Hepatocyte (in vitro differentiated cells): ENCODE measurements at places on chromosomes 1 and 21. TPM values are rescaled to one million over a fixed set of nuclear protein-coding genes. Genes with fewer than 3 reads are reported as not detected.

Gene GJC2
- total RNA-seq = 0.80 and 1.6 TPM in 2 replicates

Gene PAPPA2
- total RNA-seq = 2.6 and 2.9 TPM in 2 replicates

Gene RHD
- not detected in 2 replicates for total RNA-seq

Gene LCE2B
- total RNA-seq = not detected in 2 replicates

Gene TCHH
- not detected in 2 replicates for total RNA-seq

Gene MTF2
- total RNA-seq = 29.7 and 30.5 TPM in 2 replicates

DNA sequence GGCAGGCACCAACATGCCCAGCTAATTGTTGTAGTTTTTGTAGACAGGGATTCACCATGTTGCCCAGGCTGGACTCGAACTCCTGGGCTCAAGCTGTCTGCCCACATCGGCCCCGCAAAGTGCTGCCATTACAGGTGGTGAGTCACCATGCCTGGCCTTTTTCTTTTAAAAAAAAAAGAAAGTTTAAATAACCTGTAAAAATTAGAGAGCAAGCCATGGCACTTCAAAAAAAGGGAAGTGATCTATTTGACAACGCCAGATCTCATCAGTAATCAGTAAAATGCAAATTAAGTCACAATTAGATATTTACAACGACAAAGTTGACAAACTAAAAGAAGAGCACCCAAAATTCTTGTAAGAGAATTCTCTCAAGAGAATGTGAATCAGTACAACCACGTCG, 2.9 kb upstream of the RBBP5 start:
- no peak overlapping the region for H3K4me3 ChIP-seq
- no peaks in the 10 kb centered on the region for H3K27me3 ChIP-seq
- H3K4me1 ChIP-seq = peaks cover 15% of the 10 kb centered on the region
- H3K36me3 ChIP-seq = no peaks in the 10 kb centered on the region
- no peak for DNase-seq

DNA sequence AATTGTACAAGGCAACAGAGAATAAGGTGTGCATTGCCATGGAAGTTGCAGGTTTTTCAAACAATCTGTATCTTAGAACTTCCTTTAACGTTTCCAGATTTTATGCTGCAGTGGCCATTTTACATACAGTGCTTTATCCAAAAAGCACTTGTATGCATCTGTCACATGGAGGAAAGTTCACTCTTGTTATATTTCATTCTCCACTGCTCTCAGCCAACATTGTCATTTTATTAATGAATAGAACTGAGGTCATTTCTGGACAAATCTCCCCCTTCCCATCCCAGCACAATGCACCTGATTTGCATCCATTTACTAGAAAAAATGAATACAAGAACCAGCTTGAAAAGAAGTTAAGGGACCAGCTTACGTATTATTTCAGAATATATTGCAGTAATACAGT, 342.0 kb downstream of the USP25 start:
- no peaks in the 10 kb centered on the region for H3K36me3 ChIP-seq
- H3K4me3 ChIP-seq = no peak overlapping the region
- H3K27me3 ChIP-seq = no peaks in the 10 kb centered on the region
- peaks cover 3% of the 10 kb centered on the region for H3K4me1 ChIP-seq
- no peak for DNase-seq
- H3K27ac ChIP-seq = peak overlapping the region; percentile 35

DNA sequence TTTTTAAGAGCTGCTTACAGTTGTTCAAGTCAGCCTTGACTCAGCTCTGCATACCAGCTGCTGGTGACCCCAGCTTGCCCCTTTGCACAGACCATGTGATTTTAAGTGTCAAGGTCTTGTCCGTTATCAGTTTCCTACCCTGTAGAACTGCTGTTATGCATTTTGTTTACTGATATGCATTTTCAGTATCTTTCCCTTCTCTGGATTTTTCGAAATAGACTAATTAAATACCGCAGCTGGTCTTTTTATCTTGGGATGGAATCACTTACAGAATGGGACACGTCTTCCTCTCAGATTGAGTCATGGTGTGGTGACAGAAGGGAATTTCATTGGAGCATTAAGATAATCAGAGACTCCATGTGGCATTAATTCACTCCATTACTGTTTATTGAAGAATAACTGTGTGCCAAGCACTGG, 145.6 kb downstream of the FMN2 start:
- no peak overlapping the region for H3K4me3 ChIP-seq
- DNase-seq = no peak
- H3K27ac ChIP-seq = peak overlapping the region; percentile 14

DNA sequence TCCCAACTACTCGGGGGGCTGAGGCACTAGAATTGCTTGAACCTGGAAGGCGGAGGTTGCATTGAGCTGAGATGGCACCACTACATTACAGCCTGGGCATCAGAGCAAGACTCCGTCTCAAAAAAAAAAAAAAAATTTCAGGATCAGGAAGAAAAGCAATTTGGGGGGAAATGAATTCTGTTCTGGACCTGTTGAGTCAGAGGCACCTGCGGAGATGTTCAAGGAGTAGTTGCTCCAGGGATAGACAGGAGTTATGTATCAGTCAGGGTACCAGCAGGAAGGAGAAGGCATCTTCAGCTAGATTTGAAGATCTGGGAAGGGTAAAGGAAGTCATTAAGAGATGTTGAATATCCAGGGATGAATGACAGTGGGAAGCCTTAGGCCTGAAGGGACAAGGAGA, 2.9 kb upstream of the RHBDL2 start:
- H3K27ac ChIP-seq = no peak overlapping the region
- H3K27me3 ChIP-seq = no peaks in the 10 kb centered on the region
- H3K4me1 ChIP-seq = no peaks in the 10 kb centered on the region
- H3K36me3 ChIP-seq = no peaks in the 10 kb centered on the region

DNA sequence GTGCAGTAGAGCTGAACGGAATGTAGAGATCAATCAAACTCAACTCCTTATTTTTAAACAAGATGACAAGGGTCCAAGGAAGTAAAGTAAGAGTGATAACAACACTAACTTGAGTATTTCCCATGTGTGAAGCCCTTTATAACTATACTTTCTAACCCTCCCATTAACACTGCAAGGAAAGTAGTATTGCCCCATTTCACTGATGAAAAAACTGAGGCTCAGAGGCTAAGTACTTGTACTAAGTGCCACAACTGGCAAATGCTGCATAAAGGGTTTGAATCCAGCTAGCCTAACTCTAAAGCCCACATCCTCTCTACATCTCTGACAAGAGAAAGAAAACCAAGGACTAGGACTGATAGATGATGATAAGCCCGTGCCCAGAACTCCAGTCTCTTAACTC, 8.2 kb upstream of the GJA5 start:
- DNase-seq = no peak
- H3K36me3 ChIP-seq = no peaks in the 10 kb centered on the region
- no peak overlapping the region for H3K4me3 ChIP-seq
- H3K27me3 ChIP-seq = no peaks in the 10 kb centered on the region

GRCh38 chr1:236535662-236536161, 11.9 kb downstream of the LGALS8 start:
- H3K36me3 ChIP-seq = no peaks in the 10 kb centered on the region
- H3K4me1 ChIP-seq = no peaks in the 10 kb centered on the region
- peak; percentile 15 for DNase-seq
- H3K27me3 ChIP-seq = no peaks in the 10 kb centered on the region

DNA sequence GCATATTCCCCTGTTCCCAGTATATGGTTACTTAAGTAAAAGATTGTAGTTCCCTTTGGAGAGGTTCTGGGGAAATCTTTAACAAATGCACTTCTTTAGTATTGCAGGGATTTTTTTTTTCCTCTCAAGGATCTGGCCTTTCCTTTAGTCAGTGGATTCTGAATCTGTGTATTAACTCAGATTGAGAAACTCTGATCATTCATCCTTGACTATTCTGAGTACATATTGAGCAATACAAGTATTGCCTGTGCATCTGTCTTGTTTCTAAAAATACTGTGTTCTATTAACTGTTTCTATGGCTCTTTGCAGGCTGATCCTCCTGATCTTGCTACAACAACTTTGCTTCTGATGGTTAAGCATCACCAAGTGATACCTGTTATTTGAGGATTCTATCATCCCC, 67.8 kb upstream of the FGGY start:
- no peaks in the 10 kb centered on the region for H3K27me3 ChIP-seq
- H3K27ac ChIP-seq = no peak overlapping the region
- no peaks in the 10 kb centered on the region for H3K36me3 ChIP-seq
- no peak overlapping the region for H3K4me3 ChIP-seq
- DNase-seq = no peak

DNA sequence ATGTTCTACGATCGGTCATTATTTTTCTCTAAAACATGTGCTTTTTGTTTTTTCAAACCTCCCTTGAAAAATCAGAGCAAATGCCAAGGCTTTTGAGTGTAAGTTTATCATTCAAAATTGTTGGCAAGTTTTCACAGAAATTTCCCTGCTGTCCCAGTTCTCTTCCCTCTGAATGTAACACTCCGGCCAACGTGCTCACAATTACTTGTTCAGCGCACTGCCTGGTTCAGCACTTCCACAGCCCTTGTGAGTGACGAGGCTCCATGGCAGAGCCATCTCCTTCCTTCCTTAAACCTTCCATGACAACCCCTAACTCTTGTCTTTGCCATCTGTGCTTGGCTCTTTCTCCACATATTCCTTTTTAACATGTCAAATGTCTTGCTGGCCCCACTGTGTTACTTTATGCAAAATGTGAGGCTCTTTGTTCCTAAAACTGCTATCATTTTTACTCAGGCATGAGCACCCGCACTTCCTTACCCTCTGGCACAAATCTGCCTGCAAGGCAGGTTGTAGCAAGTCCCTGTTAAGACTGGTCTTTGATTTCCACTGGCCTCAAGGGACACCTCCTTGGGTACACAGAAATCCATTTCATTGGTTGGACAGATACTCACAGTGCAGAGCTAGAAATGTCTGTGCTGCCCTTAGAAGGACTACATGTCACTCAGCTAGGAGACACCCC, 142.8 kb downstream of the HUNK start:
- no peaks in the 10 kb centered on the region for H3K27me3 ChIP-seq
- no peak overlapping the region for H3K4me3 ChIP-seq
- no peaks in the 10 kb centered on the region for H3K36me3 ChIP-seq
- no peak for DNase-seq

- no peaks in the 10 kb centered on the region for H3K27me3 ChIP-seq
- no peak for DNase-seq
- H3K27ac ChIP-seq = no peak overlapping the region
Measured at GRCh38 chr21:43953021-43953420, 59.1 kb upstream of the TRAPPC10 start.

DNA sequence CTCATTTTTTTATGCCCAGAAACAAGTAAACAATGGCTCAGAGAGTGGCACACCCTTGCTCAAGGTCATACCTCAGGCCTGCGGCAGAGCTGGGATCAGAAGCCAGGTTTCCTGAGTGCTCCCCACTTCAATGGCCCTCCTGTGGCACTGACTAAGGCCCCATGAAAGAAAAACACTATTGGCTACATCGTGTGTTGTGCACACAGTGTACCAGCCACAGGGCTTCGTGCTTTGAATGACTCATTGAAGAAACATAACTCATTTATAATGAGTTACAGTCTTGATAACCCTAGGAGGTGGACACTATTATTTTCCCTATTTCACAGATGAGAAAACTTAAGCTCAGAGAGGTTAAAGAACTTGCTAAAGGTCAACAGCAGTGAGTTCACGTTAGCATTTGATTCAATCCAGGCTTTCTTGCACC, 91.2 kb downstream of the TRABD2B start:
- peak; percentile 48 for DNase-seq
- no peak overlapping the region for H3K4me3 ChIP-seq
- peaks cover 8% of the 10 kb centered on the region for H3K4me1 ChIP-seq
- H3K27ac ChIP-seq = peak overlapping the region; percentile 60
- no peaks in the 10 kb centered on the region for H3K27me3 ChIP-seq

- no peak overlapping the region for H3K27ac ChIP-seq
- H3K36me3 ChIP-seq = no peaks in the 10 kb centered on the region
- H3K4me1 ChIP-seq = peaks cover 12% of the 10 kb centered on the region
- no peak overlapping the region for H3K4me3 ChIP-seq
- H3K27me3 ChIP-seq = no peaks in the 10 kb centered on the region
Measured at GRCh38 chr21:42988236-42988965, 14.0 kb downstream of the PKNOX1 start.

DNA sequence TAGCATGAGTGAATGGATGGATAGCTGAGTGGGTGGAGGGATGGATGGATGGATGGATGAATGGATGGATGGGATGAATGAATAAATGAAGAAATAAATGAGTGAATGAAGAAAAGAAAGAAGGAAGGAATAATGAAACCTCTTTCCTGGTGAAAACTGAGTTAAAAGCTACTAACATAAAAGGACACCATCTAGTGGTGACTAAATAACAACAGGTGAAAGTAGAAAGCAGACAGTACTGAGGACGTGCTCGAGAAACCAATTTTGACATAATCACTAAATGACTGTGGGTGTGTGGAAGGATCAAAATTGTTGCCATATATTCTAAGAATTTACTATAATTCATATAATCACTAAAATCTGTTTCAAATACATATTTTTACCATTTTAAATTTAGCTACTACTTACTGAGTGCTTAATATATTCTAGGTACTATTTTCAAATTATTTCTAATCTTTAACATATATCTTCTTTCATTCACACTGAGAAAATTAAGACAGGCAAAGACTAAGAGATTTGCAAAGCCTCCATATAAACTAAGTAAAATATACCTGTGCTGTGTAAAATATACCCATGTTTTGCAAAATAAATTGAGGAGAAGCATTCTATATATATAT, 522.9 kb downstream of the LRRIQ3 start:
- no peak overlapping the region for H3K4me3 ChIP-seq

- H3K27ac ChIP-seq = no peak overlapping the region
- peak; percentile 42 for DNase-seq
- no peaks in the 10 kb centered on the region for H3K27me3 ChIP-seq
- no peaks in the 10 kb centered on the region for H3K36me3 ChIP-seq
Measured at GRCh38 chr21:16942703-16943102, 570.1 kb upstream of the CXADR start.

DNA sequence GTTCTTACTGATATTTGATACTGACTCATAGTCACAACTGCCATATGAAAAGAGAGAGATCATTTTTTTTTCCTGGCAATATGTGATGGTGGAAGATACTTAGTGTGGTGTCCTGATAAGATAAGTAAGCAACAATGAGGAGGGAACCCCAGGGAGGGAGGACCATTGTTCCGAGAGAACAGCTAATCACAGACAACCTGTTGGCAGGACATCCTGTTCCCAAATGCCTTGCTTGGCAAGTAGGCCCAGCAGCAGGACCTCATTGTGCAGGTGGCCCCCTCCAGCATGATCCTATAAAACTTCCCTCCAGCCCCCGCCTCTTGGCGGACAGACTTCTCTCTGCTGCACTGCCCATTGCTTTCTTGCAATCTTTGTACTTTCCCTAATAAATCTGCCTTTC, 329.4 kb upstream of the CHRM3 start:
- no peak for DNase-seq
- H3K4me3 ChIP-seq = no peak overlapping the region
- H3K27ac ChIP-seq = no peak overlapping the region
- H3K36me3 ChIP-seq = no peaks in the 10 kb centered on the region
